ENCODE measurements at places on chromosomes 6 and 20.

- no peak overlapping the region for H3K27ac ChIP-seq
- no peaks in the 10 kb centered on the region for H3K36me3 ChIP-seq
- DNase-seq = no peak
- peaks cover 6% of the 10 kb centered on the region for H3K4me1 ChIP-seq
Observed at GRCh38 chr6:36728289-36729160, 30.9 kb downstream of the RAB44 start.

- H3K27ac ChIP-seq = peak overlapping the region; percentile 82
- no peak for DNase-seq
- no peaks in the 10 kb centered on the region for H3K27me3 ChIP-seq
- peak overlapping the region; percentile 80 for H3K4me3 ChIP-seq
- peaks cover 11% of the 10 kb centered on the region for H3K4me1 ChIP-seq
Observed at GRCh38 chr6:29925727-29926412, 16.5 kb upstream of the HLA-A start.

DNA sequence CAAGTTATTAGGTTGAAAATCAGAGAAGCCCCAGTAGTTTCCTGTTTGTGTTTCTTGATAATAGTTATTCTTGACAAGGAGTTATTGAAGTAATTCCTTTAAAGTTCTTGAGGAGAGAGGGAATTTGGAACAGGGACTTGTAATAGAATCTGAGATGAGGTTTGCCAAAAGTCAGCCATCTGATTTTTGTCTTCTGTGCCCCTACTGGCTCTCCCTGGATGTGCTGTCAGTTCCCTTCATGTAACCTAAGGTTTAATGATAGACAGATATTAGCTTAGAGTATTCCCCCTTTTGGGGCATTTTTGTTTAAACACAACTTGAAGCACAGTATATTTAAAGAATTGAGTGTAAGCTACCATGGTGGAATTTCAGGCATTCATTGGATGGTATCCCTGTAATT, 71.4 kb downstream of the CARMIL1 start:
- no peaks in the 10 kb centered on the region for H3K36me3 ChIP-seq
- no peak overlapping the region for H3K4me3 ChIP-seq
- no peak for DNase-seq
- no peaks in the 10 kb centered on the region for H3K27me3 ChIP-seq
- H3K27ac ChIP-seq = no peak overlapping the region
- H3K4me1 ChIP-seq = peaks cover 20% of the 10 kb centered on the region

- H3K27me3 ChIP-seq = peaks cover 4% of the 10 kb centered on the region
- H3K4me1 ChIP-seq = peaks cover 5% of the 10 kb centered on the region
- no peaks in the 10 kb centered on the region for H3K36me3 ChIP-seq
- no peak overlapping the region for H3K4me3 ChIP-seq
Observed at GRCh38 chr6:89270951-89271721, 44.0 kb downstream of the GABRR2 start.

DNA sequence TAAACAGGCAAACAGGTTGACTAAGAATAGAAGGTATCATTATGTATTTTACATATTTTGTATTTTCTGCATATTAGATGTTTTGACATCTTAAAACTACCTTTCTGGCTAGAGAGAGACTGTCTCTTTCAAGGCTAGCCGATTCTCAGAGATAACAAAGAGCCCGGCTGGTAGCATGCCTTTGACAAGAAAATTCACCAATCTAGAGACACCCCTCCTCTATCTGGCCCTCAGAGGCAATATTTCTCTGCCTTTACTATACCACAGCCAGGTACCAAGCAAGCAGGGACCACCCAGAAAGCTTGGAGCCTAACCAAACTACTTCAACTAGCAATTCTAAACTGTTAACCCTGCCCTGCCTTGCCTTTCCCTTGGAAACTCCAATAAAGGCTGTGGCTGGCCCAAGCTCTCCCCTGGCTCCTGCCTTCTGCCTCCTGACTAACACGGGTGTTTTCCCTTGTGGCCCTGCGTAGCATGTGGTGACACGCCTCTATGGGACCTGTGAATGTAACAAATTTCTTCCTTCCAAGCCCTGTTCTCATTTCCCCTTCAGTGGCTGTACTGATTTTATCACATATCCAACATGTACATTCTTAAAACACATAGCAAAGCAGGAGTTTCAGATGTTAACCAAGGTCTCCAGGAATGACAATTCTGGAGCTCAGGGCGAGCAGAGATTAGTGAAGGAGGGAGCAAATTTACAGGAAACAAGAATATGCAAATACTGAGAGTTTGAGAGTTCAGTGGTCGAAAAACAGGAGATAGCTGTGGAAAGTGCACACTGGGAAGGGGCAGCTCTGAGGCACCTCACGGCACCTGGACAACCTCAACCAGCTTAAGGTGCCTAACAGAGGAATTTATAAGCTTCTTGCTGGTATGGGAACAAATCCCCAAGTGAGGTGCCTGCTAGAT, 120.8 kb downstream of the BACH2 start:
- no peaks in the 10 kb centered on the region for H3K27me3 ChIP-seq
- peak; percentile 78 for DNase-seq
- H3K4me3 ChIP-seq = peak overlapping the region; percentile 63
- H3K27ac ChIP-seq = peak overlapping the region; percentile 93
- peaks cover 72% of the 10 kb centered on the region for H3K4me1 ChIP-seq

- H3K4me3 ChIP-seq = no peak overlapping the region
- no peaks in the 10 kb centered on the region for H3K36me3 ChIP-seq
- no peaks in the 10 kb centered on the region for H3K27me3 ChIP-seq
- H3K27ac ChIP-seq = no peak overlapping the region
- no peaks in the 10 kb centered on the region for H3K4me1 ChIP-seq
Observed at GRCh38 chr20:51687108-51687507, 81.1 kb downstream of the ATP9A start.

- no peaks in the 10 kb centered on the region for H3K4me1 ChIP-seq
- H3K36me3 ChIP-seq = no peaks in the 10 kb centered on the region
- no peak overlapping the region for H3K27ac ChIP-seq
Observed at GRCh38 chr6:100001915-100002388, 7.9 kb upstream of the MCHR2 start.

DNA sequence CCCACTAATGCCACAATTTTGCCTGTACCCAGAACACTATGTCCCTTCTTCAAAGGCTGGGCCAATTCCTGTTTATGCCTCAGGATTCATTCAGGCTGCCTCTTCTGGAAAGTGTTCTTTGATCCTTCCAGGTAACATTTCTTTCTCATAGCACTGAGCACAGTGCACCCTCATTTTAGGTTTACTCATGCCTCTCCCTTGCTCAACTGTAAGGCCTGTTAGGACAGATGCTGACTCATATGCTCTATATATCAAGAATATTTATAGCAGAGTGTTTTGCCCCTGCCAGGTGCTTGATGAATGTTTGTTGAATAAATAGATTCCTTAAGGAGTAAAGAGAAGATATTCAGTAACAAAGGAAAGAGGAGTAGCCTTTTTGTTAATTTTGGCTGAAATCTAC, 263.9 kb downstream of the PHF3 start:
- H3K27me3 ChIP-seq = no peaks in the 10 kb centered on the region
- H3K27ac ChIP-seq = no peak overlapping the region
- no peaks in the 10 kb centered on the region for H3K36me3 ChIP-seq
- no peak for DNase-seq

DNA sequence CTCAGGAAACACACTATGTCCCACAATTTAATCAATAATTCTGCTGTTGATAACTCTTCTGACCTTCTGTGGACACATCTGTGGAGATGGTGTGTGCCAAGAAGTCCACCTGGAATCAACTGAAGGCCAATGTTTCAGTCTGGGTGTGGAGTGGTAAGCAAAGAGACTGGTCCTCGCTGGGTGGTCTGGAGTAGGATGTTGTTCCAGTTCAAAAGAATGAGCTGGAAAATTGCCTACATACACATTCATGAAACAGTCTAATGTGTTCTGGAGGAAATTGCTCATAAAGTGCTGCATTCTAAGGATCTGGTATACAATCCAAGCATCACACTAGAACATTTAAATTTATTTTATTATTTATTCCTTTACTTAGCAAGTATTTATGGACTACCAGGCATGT, 33.9 kb upstream of the TBX18 start:
- no peak overlapping the region for H3K27ac ChIP-seq
- H3K27me3 ChIP-seq = no peaks in the 10 kb centered on the region
- no peaks in the 10 kb centered on the region for H3K4me1 ChIP-seq
- no peaks in the 10 kb centered on the region for H3K36me3 ChIP-seq
- no peak for DNase-seq

- H3K4me1 ChIP-seq = no peaks in the 10 kb centered on the region
- no peaks in the 10 kb centered on the region for H3K36me3 ChIP-seq
- H3K4me3 ChIP-seq = no peak overlapping the region
- no peak for DNase-seq
- no peaks in the 10 kb centered on the region for H3K27me3 ChIP-seq
Observed at GRCh38 chr6:24606200-24606930, 39.6 kb downstream of the KIAA0319 start.

- H3K4me3 ChIP-seq = peak overlapping the region; percentile 78
- H3K4me1 ChIP-seq = peaks cover 19% of the 10 kb centered on the region
- H3K36me3 ChIP-seq = peaks cover 4% of the 10 kb centered on the region
- peak; percentile 37 for DNase-seq
Observed at GRCh38 chr6:10838794-10839333, 525 bp upstream of the MAK start.

All from activated naive CD8-positive, alpha-beta T cell treated with anti-CD3 and anti-CD28 coated beads for 36 hours (primary cell).